Endothelial cell (in vitro differentiated cells): ENCODE measurements at places on chromosomes 7 and 10.

- DNase-seq = peak; percentile 99
Observed at GRCh38 chr10:91797874-91798648, at the start of gene TNKS2. Gene TNKS2 (plus strand): TSS chr10:91798426. CDS start chr10:91798691, 265 bp downstream.

- no peak for DNase-seq
Observed at GRCh38 chr7:127644484-127644883, 7.5 kb upstream of the SND1 start.

GRCh38 chr7:22935269-22935668 lies 78.7 kb downstream of the HYCC1 start:
- DNase-seq = no peak

DNA sequence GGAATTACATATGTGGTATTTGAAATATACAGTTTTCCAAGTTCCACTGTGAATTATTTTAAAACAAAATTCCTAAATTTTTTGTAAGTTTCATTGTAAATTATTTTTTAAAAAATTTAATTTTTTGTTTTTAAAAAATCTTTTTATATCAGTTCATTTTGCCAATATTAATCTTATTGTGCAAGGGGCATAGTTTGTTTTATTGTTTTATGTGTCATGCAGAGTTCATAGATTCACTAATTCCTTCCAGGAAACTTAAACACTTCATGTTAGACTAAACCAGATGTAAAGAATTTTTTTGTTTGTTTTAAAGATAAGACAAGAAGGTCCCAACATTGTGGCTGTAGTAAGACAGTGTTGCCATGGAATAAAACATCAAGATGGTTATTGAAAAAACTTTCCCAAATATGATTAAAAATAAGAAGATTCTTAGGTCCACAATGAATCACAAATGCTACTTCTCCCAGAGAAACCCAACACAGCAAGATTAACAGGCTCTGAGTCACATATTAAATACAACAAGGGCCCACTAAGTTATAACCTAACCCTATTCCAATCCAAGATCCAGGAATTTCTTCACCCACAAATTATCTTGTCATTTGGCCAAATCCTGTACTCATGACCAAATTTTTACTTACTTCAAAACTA lies 464.7 kb upstream of the IGFBP3 start:
- DNase-seq = no peak

DNA sequence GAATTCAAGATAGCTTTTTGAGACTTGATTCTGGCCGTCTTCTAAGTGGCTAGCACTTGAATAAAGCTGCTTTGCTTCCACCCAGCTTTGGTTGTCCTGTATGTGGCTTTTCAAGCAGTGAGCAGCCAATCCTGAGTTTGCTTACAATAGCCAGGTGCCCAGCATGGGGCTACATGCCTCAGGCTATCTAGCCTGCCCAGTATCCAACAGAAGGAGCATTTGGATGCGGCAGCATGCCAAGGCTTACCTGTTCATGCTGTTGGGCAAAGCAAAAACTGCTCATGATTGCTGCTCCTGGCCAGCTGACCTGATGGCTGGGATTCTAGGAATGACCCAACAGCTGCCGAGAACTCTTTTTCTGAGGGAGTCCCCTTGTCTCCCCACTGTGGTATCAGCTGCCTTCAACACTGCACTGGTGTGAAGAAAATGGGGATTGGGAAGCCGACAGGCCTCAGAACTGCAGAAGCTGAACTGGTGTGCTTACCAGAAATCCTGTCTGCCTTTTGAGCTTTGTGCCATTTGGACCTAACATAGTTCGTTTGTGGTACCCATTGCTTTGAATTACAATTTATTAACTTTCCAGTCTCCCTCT lies 618.9 kb upstream of the IGFBP3 start:
- no peak for DNase-seq

DNA sequence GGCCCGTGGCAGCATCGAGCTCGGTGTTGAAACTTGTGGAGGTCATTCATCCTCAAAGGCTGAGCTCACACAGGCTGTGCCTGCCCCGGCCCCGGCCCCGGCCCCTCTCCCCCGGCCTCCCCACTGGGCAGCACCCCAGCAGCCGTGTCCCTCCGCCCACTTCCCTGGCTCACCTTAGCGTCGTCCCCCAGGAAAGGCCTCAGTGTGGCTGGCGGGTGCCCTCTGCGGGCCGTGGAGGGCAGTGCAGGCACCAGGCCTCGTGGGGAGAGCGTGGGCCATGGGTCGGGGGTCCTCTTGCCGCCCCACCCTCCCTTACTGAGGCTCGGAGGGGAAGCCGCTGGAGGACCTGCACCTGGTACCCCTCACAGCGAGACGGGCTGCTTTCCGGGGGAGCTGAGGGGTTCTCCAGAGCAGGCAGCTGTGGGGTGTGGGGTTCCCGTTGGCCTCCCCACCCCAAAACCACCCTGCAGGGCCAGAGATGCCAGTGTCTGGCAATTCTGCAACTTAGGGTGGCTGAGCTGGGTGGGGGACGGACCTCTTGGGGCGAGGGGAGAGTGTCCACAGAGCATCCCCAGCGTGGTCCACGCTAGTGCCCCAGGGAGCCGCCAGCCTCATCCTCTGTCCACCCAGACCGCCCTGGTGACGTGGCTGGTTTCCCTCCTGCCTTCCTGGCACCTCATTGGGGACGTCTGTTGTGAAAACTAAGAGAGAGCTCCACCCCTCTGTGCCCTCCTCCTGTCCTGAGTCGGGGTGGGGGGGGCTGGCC lies 44.2 kb upstream of the DPYSL4 start:
- peak; percentile 73 for DNase-seq

DNA sequence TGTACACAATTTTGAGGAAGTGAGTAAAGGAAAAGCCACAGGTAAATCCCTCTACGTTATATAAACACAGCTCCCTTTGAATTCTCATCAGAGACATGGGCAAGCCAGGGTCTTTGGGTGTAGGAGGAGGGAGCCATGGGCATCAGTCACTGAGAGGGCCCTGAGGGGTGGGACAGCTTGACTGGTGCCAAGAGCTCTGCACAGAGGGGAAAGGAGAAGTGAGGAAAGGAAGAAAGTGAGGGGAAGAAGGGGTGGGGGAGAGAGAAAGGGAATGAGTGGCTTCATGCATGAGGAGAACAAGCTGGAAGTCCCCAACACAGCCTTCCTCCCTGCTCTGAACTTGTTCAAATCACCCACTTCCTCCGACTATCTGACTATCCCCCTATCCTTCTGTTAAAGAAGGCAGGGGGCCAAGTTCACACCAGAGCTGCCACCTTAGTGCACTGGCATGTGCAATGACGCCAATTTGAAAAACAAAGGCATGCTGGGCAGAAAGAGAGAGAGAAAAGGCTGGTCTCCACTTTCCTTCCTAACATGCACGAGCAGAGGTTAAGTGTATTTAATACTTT lies 16.4 kb upstream of the RNF148 start:
- DNase-seq = no peak

DNA sequence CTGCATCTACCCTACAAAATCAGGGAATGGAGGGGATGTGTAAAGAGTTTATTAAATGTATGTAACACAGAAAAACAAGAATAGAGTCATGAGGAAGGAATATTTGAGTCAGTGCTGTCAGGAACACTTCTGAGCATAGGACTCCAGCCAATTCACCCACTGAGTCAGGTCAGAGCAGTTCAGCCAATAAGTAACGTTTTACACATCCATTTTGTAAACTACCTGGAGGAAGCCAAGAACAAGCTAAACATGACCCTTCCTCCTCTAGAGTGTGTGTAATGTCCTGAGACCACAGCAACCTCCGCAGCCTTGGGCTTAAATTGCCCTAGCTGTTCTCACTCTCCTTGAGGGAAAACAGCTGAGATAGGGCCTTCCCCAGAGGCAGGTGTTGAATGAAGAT lies 691.5 kb upstream of the LRRN3 start:
- no peak for DNase-seq

DNA sequence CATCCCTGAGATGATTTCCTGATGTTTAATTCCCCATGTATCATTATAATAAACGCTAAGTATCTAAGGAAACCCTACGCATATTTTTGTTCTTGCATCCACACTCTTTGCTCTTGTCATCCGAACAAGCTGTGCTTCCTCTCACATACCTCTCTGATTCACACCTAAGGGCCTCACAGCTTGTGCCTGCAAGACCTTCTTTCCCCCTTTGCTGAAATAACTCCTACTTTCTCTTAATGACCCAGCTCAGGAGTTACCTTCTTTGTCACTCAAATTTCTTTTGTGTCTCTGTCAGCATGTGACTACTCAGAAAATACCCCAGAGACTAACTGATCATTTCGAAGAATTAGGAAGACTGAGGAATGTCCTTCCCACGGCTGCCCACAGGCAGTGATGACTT lies 209.3 kb upstream of the IMMP2L start:
- DNase-seq = no peak

DNA sequence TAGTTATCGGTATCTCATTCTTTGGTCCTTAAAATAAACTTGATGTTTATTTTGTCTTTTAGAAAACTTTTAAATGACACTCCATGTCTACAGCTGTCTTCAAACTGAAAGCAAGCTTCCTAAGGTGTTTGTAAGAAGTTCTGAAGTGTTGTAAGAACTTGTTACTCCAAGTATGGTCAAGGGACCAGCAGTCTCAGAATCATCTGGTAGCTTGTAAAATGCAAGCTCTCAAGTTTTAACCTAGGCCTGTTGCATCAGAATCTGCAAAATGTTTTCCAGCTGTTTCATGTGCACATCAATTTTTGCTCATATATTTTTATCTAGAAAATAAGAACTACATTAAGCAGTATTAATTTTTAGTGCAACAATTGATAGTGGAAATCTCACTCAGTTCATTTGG lies 104.1 kb downstream of the THSD7A start:
- DNase-seq = no peak

- DNase-seq = no peak
Observed at GRCh38 chr10:123748711-123749110, 82.6 kb downstream of the GPR26 start.

DNA sequence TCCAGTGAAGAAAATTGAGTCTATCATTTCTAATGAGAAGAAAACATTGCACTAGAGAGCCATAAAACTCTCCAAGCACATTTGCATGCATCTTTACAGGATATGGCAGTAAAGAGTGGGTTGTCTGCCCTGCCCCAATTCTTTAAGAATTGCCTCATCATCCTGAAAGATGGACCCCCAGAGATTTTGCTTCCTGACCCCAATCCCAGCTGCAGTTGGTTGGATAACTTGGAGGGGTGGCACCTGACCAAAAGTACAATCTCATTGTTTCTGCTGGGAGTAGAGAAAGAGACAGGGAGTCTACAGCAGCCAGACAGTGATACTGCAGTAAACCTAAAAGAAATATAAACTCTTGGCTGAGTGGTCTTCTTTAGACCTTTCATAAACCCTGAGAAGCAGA lies 49.1 kb upstream of the ADCY1 start:
- no peak for DNase-seq

- DNase-seq = no peak
Observed at GRCh38 chr7:40470091-40470592, 335.3 kb downstream of the SUGCT start.

DNA sequence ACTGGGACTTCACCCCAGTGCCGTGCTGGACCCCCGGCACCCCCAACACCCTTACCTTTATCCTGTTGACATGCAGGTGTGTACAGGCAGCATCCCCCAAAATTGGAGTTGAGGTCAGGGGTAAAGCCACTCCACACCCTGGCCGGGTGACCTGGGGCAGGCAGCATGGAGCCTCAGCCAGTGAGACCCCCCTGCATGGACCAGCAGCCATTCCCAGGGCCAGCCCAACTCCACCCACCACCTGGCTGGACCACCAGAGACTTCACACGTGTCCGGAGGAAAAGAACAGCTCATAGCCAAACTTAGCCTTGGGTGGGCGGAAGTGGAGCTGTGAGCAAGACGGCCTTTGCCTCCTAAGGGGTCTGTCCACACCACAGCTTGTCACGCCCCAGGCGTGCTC lies 413.0 kb upstream of the FOXK1 start:
- DNase-seq = no peak

DNA sequence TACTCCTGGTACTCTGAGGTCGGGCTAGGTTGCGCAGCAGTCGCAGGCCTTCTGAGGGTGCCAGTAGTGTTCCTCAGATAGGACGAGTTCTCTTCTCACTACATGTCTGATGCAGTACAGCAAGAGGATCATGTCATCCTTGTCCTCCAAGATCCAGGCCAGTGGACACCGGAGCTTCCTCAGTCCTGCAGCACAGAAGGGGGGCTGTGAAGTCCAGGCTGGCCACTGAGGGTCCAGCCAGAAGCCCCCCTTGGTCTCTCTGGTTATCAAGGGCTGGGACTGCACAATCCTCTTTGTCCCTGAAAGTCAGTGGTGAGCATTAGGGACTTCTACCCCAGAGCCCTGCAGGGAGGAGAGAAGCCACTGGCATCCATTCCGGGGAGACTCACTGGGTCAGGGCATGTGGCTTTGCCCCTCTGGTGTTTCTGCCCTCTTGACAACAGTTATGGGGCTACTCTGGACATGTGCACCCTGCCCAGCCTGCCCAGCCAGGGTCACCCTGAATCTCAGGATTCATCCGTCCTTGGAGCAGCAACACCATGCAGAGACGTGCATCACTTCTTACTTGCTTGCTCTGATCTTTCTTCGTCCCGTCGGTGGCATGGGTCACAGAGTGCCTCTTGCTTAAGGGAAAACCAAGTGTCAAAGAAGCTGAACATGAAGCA lies 125.7 kb downstream of the ADCY1 start:
- DNase-seq = no peak

DNA sequence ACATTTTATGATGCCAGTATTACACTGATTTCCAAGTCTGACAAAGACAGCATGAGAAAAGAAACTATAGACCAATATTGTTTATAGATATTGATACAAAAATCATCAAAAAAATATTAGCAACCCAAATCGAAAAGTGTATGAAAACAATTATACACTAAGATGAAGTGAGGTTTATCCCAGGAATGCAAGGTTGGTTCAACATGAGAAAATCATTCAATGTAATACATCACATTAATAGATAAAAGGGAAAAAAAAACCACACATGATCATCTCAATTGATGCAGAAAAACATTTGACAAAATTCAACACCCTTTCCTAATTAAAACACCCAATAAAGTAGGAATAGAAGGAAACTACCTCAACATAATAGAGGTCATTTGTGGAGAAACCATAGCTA lies 153.9 kb downstream of the DNAJC1 start:
- no peak for DNase-seq

- no peak for DNase-seq
Observed at GRCh38 chr10:28812384-28813372, 135.4 kb downstream of the BAMBI start.

- DNase-seq = peak; percentile 97
Observed at GRCh38 chr10:100185364-100186252, at the start of gene ERLIN1. Gene ERLIN1 (minus strand): TSS chr10:100186029. CDS start chr10:100185626, 403 bp downstream.

DNA sequence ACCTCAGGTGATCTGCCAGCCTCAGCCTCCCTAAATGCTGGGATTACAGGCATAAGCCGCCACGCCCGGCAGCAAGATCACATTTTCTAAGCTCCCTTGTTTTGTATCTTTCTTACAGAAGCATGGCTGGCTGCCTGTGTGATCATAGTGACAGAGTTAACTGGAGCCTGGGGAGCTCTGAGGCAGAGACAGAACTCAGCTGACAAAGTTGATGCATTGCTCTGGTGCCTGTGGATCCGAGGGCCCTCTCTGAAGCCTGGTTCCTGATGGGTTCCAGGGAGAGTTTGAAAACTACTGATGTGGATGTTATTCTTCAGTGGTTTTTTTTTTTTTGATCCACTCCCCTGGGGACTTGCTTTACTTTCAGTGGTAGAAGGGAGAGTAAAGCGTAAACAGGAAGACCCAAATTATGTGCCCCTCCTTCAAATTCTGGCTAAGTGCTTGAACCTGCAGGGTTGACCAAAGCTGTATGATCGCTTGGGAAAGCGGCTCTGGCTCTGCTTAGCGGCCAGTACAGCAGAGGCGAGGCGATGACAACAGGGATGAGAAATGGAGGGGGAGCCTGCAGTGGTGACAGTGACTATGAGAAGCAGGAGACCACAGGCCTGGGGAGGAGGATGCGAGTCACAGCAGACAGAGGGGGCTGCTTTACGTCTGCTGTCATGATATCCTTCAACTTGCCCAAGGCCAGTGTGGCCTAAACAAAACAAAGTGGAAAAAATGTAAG lies 6.8 kb upstream of the EFCAB10 start:
- no peak for DNase-seq

GRCh38 chr7:14834883-14835282 lies 67.7 kb downstream of the DGKB start:
- DNase-seq = no peak
